Fibroblast of skin of right biceps (primary cell): ENCODE measurements at places on chromosomes 2 and 18.

GRCh38 chr2:212609479-212609878 is 70.9 kb upstream of the ERBB4 start:
- DNase-seq: no peak

- peak; percentile 31 for DNase-seq
Measured at GRCh38 chr18:53971331-53971730, 253.1 kb downstream of the MBD2 start.

DNA sequence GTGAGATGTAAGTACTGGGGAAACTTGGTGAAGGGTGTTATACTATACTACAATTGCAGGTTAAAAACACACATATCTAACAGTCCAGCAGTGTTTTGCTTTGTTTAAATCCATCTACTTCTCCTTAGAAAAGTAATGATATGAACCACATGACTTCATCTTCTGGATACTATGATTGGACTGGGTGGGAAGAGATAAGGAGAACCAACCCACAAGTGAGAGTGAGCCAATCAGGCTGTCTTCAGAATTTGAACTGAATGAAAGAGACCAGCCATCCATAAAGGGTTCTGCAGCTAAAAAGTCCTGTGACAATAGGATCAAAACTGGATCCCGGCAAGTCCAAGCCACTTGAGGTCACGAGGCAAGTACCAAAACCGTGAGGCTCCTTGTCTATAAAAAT is 46.6 kb downstream of the KANSL3 start:
- DNase-seq: no peak

DNA sequence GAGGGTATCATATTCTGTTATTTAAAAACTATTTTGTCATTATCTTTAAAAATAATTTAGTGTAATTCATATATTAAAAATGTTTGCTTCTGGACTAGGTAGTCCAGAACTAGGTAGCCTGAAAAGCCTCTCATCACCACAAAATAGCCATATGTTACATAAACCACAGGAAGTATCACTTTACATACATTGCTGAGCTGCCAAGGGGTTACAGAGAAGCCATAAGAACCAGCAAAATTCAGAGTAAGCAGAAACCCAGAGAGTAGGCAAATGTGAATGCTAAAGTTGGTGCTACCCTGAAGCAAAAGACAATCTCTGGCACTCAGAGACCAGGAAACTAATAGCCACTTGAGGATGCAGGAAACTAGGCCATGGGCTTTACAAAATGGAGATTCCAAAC is 60.9 kb downstream of the LOXHD1 start:
- no peak for DNase-seq

GRCh38 chr2:192127434-192127833 is 67.3 kb downstream of the TMEFF2 start:
- DNase-seq: no peak

- no peak for DNase-seq
Measured at GRCh38 chr2:72036595-72036994, 111.1 kb downstream of the CYP26B1 start.

- DNase-seq: no peak
Measured at GRCh38 chr2:222311978-222312738, 13.4 kb upstream of the PAX3 start.

- DNase-seq: peak; percentile 19
Measured at GRCh38 chr2:235811446-235812184, 317.8 kb downstream of the AGAP1 start.

DNA sequence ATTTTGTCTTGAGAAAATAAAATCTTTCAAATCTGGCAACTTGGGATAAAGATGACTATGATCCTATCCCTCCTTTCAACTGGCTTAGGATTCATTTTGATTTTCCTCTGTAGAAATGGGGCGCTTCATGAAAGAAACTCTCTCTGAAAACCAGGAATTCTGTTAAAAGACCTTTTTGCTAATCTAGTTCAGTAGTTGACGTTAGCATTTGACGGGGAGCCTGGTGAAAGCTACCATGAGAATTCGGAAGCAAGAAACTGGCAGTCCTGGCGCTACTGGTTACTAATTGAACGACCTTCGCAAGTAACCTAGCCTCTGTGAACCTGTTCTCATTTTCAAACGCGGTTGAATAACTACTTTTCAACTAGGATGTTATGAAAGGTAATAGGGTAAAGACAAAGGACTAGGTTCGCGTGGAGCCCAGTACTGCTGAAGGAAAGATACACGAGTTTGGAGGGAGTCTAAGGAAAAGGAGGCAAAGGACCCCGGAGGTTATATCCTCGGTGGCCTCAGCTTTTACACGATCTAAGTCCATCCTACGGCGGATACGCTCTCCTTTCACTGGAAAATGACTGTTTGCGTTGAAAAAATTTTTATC is 604 bp upstream of the STK11IP start:
- no peak for DNase-seq

DNA sequence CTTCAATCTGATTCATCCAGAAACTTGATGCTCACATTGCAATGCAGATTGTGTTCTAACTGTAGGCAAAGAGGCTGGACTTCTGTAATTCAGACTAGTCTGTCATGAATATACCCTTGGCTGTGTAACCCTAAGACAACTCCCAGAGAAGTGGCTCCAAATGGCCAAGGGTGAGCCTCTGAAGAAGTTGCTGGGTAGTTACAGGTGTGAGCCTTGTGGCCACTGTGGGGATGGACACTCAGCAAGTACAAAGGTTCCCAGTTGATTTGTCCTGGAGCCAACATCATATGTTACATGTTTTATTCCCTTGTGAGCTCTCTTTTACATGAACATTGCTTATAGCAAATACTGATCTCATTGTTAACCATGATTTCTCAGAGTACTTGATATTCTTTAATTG is 94.8 kb upstream of the KCNJ3 start:
- no peak for DNase-seq

- no peak for DNase-seq
Measured at GRCh38 chr2:166278856-166279255, 96.9 kb downstream of the SCN9A start.

GRCh38 chr2:48529676-48530032 is 300 bp upstream of the STON1 start:
- no peak for DNase-seq

DNA sequence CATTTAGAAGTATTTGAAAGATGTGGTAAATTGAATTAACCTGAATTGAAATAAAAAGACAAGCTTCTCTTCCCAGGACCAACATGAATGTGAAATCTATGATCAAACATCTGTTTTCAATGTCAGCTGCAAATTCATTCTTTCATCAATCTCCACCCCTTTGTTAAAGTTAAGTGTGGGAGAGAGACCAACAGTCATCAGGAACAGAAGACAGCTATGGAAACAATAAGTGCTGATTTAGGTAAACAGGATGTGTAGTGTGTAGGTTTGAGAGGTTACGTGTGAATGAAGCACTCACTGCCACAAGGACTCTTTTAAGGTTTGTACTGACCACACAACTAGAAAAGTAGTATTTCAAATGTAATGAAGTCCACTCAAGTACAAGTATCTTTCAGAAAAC is 1659.8 kb upstream of the CELF4 start:
- no peak for DNase-seq

DNA sequence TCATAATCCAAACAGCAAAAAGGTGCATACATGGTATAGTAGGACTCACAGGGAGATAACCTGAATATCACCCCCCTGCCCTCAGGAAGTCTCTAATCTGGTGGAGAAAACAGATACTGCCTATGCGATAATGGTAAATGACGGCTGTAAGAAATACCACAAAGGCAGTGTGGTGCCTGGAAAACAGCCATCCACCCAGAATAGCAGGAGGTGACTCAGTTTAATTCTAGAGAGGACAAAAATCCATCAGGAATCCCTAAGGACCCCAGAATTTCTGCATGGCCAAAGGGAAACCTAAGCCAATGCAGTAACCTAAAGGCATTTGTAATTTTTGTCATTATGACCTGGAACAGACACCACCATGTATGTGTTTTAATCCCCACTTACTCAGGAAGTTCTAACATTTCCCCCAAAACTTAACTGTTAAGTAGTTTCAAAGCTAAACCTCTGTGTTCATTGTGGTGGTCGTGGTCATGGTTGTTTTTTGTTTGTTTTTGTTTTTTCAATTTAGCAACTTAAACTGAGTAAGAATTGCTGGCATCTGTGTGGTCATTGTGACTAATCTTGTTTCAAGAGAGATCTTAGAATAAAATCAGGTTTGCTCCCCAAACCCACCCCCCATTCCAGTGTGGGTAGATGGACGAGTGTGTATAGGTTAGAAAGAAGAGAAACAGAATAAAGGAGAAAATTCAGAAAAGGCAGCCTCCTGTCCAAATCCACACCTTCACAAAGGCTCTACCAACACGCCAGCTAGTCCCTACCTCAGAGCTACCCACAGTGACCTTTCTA is 121.5 kb upstream of the CDCA7 start:
- peak; percentile 75 for DNase-seq

- peak; percentile 94 for DNase-seq
Measured at GRCh38 chr2:7539760-7540159, 622.5 kb downstream of the RNF144A start.

- peak; percentile 97 for DNase-seq
Measured at GRCh38 chr2:8598295-8599165, 83.3 kb upstream of the ID2 start.

DNA sequence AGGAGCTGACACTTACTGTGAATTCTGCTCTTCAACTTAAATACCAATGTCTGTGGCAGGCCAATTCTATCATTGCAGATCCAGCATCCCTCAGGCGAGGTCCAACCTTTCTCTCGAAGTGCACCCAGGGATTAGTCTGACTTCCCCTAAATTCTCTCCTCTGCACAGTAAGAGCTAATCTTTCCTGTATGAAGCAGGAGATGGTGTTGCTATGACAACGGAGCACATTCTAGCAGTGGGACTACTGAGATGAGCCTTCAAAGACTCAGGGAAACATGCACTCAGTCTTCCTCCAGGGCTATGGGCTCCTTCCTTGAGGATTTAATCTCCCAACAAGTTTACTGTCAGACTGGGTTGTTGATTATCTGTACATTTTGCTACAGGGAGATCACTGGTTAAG is 176.3 kb downstream of the NOL4 start:
- no peak for DNase-seq

- DNase-seq: no peak
Measured at GRCh38 chr18:5410582-5410981, 115.1 kb upstream of the ZBTB14 start.

- peak; percentile 88 for DNase-seq
Measured at GRCh38 chr2:224162122-224162521, 123.0 kb upstream of the SERPINE2 start.

DNA sequence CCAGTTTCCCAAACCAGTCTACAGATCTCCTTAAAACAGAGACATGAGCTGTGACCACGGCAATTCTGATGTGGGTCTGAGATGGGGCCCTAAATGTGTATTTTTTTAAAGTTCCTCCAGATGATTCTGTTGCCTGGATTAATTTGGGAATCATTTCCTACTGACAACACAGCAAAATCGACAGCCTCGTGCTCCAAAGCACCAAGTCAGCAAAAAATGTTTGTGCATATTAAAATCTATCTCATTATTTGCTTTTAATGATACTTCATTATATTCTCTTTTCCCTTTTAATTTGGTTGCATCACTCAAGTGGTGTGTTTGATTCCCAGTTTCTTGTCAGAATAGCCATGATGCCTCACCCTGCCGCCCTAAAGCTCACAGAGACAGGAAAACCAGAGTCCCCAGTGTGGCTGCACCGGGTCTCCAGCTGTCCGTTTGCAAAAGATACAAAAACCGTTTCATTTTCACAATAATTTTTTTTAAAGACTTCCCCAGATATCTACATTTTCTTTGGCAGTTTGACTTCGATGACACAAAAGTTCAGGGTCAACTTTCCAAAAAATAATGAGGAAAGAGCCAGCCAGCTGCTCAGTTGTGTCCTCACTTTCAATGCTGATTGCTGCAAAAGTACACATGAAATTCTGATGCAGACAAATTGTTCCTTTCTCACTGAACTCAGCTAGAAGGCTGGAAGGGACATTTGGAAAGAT is 443.2 kb upstream of the ID2 start:
- DNase-seq: no peak

GRCh38 chr2:11227595-11227994 is 72.3 kb downstream of the SLC66A3 start:
- DNase-seq: no peak

- DNase-seq: no peak
Measured at GRCh38 chr2:7003895-7004294, 86.7 kb downstream of the RNF144A start.

DNA sequence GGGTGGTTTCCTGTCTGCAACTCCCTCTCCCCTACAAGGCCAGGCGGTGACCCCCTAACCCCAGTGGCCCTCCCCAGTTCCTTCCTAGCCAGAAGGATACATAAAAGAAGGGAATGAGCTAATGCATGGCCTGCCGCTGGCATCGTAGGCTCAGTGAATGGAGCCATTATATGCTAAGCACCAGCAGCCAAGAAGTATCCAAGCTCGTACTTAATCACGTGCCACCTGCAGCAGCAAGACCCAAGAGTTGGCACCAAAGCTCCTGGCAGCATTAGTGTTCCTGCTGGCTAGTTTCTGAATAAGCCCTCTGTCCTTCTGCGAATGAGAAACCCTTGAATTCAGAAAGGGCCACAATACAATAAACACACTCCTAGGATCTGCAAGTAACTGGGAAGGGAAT is 4.3 kb downstream of the DBI start:
- no peak for DNase-seq

- peak; percentile 10 for DNase-seq
Measured at GRCh38 chr2:202249521-202250253, 11.3 kb upstream of the SUMO1 start.

DNA sequence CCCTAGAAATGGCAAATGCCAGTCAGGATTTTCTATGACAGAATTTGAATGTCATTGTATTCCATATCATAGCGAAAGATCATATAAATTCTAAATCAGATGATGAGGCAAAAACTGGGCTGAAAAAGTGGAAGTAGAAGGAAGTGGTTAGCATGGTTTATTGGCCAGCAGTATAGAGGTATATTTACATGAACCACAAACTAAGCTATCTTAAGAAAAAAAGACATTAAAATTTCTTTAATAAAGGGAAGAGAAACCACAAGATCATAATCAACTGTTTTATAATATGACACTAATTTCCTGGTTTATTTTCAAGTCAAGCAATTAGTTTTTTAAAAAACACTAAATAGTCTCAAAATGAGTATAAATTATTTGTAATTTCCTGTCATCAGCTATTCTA is 123.2 kb upstream of the LRP1B start:
- DNase-seq: no peak

DNA sequence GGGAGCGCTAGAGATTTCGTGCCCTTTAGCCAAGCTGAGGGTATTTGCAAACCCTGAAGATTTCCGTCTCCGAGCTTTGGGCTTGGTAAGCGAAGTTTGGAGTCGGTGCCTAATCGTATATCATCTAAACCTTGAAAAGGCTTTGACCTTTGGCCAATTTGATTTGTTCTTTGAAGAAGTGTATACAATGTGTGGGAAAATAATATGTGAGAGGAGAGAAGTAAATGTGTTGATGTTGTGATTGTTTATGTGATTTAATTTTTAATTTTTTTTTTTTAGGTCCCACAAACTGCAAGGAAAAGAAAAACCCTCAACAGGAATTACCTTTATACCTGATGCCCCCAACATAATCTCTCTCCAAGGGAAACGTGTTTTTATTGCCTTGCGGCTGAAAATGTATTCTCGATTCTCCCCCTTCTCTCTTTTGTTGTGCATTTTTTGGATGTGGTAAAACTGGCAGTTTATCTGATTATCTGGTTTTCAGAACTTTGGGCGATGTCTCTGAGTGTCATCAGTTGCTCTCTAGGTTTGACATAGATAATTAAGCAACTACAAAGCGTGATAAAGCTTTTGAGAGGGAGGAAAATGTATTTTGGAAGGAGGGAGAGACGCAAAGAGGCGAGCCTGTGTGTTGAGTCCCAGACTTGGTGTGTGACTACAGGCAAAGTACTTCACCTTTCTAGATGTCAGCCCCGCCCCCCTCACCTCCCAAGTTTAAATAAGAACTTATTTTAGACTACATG is 912 bp upstream of the FBXO11 start:
- DNase-seq: no peak
